ENCODE measurements at places on chromosomes 12 and 14.
A peak's percentile ranks its signal among the peaks of the same experiment; 100 is the strongest.

DNA sequence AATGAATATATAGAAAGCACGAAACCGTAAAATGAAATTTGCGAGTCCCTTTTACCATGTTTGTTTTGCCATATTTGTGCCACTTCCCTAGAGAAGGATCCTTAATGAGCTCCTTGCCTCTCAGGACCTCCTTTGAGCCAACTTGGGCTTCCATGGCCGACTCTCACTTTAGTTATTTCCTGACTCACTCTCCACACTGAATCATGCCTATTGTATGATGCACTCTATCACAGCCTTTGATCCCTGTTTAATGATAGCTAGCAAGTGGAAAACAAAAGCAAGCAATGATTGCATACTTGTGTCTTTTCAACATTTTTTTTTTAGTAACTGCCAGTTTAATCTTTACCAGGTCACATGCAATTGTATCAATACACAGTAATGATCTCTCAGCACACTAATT is 153.2 kb downstream of the CCER1 start:
- ATAC-seq, result no peak

DNA sequence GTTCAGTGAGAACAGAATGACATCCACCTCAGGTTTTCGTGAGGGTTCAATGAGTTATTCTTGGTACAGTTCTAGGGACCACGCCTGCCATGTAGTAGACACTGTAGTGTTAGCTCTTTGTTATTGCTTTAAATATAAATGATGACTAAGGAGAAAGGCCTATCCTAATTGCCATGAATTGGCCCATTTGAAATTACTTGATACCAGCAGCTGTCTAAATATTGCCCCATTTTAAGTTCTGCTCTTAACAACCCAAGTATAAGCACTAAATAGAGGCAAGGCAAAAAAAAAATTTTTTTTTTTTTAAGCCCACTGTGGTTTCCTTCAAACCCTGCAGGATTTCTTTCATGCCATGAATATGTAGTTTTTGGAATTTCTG is 84.5 kb downstream of the BORCS5 start:
- no peak for ATAC-seq

- no peak for ATAC-seq
These were observed 771.7 kb upstream of the TMEM132C start for GRCh38 chr12:127494961-127495915.

DNA sequence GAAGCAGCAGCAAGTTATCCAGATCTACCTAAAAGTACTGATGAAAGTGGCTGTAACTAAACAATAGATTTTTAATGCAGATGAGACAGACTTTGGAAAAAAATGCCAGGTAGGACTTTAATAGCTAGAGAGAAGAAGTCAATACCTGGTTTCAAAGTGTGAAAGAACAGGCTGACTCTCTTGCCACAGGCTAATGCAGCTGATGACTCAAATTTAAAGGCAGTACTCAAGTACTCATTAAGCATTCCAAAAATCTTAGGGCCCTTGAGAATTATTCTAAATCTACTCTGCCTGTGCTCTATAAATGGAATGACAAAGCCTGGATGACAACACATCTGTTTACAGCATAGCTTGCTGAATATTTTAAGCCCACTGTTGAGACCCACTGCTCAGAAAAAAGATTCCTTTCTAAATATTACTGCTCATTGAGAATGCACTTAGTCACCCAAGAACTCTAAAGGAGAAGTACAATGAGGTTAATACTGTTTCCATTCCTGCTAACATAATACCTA is 68.6 kb upstream of the SYT1 start:
- ATAC-seq, result no peak

DNA sequence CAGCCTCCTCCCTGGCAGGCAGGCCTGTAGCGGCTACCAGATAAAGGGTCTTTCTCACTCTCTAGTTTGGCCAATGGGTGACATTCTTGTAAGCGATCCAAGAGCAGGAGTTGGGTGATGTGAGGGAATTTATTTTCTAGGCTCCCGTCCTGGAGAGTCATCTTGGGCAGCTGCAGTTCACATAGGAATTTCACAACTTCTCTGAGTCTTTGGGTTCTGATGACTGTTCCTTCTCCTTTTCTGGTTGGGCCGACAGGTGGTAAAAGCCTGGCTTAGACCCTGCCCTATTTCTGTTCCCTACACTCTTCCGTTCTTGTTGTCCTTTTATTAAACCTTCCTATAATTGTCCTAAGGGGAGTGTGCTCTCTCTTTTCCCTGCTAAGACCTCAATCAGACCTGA is 42.6 kb upstream of the POC1B start:
- ATAC-seq, result no peak

GRCh38 chr14:54564071-54564867 is 2.7 kb upstream of the SAMD4A start:
- no peak for ATAC-seq

- ATAC-seq, result no peak
These were observed 69.0 kb downstream of the PRIMA1 start for GRCh38 chr14:93719256-93719655.

GRCh38 chr14:54182419-54183045 is 214.3 kb upstream of the CDKN3 start:
- no peak for ATAC-seq

DNA sequence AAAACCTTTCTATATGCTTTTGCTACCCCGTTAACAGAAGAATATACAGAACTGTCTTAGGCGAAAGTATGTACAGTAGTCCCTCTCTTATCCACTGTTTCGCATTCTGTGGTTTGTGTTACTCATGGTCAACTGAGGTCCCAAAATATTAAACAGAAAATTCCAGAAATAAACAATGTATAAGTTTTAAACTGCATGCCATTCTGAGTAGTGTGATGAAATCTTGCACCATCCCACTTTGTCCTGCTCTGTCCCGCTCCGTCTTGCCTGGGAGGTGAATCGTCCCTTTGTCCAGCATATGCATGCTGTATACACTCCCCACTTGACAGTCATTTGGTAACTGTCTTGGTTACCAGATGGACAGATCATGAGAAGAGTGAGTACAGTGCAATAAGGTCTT is 70.1 kb upstream of the STRN3 start:
- ATAC-seq, result no peak

DNA sequence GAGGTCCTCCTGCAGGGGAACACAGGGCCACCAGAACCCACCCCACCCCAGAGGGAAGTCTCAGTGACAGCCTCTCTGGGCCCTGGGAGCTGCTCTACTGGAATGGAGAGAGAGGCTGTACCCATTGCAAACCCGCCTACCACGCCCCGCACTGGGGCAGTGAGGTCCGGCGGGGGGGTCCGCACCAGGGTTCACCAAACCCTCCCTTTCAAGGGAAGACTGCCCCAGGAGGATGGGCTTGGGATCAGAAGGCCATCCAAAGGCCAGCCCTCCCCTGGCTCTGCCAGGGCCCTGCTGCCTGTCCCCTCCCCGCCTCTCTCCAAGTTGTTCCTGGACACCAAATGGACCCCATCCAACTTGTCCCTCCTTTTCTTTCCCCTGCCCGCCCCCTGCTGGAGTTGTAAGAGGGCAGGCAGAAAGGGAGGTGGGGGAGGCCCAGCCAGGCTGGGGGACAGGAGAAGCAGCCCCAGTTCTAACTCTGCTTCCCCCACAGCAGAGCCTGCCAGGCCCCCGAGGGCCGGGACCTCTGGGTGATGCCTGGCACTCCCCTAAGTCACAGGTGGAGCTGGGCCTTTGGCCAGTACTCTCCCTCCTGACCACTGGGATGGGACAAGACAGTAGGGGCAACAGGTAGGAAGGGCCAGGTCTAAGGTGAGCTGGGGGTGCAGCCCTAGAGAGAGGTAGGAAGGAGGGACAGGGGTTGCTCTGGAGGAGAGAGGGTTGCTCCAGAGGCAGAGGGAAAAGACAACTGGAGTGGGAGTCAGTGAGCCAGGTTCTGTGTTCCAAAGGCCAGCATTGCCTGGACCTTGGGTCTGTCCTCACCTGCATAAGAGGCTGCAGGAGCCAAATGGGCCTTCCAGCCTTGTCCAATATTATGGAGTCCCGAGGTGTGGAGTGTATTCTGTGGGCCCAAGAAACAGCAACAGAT is 3.2 kb upstream of the DIO3 start:
- ATAC-seq, result no peak

DNA sequence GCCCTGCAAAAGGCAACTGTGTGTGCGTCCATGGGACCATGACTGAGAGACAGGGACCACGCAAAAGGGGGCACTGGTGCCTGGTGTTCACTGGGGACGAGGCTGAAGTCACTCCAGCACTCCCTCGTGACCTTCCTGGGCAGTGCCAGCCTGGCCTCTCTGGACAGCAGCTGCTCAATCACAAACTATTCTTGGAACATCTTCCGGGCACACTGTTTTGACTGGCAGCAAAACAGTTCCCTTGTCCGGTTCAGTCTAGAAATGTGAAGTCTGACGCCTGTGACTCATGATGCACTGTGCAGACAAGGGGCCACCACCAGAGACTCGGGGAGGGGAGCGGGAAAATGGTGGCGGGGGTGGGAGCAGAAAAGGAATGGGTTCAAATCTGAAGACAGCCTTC is 20.8 kb downstream of the SNRNP35 start:
- no peak for ATAC-seq

DNA sequence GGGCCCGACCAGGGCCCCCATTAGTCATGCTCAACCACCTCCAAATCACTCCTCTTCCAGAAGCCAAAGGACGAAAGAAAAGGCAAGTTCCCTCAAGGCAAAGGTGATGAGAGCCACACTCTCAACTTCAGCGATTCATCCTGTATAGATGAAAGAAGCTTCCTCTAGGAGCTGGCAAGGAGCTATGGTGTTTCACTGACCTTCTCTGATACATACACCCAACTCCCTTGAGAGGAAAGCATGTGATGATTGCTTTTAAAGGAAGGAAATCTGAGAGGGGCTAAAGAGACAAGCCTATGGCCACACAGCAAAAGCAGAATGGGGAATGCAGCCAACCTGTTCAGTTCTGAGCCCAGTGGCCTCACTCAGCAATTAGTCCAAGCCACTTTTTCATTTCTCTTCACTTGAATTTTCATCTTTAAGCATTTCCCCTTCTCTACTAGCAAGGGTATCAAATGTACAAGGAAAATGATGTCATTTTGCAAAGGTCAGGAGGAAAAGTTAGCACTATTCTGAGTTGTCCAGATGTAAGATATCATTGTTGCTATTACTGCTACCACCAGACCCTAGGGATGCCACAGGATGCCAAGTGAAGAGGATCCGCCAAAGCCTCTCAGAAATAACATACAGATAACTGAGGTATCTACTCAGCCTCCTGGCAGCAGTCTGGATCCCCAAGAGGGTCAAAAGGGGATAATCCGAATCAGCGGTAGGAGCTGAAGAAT is 82.5 kb downstream of the MAP3K9 start:
- ATAC-seq, result no peak

DNA sequence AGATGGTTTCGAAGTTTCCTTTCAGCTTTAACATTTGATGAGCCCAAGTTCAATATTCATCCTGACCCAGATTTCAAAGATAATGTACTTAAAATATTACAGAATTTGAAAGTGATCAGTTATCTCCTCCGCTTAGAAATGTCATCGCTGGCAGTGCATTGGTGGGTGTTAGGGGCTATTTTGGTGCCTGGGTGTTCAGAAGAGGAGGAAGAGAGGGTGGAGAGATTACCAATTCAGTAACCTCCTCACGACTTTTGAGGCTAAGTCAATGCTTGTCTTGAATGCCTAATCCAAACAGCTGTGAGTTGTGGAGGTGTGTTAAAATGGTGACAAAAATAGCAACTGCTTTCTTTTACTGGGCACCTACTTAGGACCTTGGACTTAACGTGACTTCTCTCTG is 13.8 kb upstream of the DGLUCY start:
- peak; percentile 71 for ATAC-seq

DNA sequence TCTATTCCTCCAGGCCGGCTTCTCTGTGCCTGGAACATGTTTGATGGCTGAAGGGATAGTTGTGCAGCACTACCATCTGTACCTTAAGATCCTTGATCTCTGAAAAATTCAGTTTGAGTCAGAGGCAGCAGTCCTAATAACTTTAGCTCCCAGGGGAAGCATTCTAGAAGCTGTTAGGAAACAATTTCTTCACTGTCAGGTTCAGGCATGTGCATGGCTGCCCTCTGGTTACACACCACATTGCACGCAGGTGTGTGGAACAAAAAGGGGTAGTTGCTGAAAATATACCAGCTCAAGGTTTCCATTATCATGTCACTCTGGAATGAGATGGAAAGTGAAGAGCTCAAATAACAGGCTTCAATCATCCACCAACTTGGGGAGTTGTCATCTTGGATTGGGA is 80.1 kb downstream of the CHST11 start:
- no peak for ATAC-seq

- ATAC-seq, result peak; percentile 93
These were observed at the start of gene PSMB5 for GRCh38 chr14:23034498-23035302. Gene PSMB5, minus strand, starts transcription at chr14:23034900. Its CDS starts 19 bp downstream, at chr14:23034881.

- ATAC-seq, result no peak
These were observed 5.6 kb downstream of the COQ6 start for GRCh38 chr14:73955674-73956073.

GRCh38 chr14:64800000-64800399 is 79.7 kb downstream of the SPTB start:
- peak; percentile 21 for ATAC-seq

GRCh38 chr12:133165776-133166175 is 15.5 kb upstream of the ZNF268 start:
- no peak for ATAC-seq

DNA sequence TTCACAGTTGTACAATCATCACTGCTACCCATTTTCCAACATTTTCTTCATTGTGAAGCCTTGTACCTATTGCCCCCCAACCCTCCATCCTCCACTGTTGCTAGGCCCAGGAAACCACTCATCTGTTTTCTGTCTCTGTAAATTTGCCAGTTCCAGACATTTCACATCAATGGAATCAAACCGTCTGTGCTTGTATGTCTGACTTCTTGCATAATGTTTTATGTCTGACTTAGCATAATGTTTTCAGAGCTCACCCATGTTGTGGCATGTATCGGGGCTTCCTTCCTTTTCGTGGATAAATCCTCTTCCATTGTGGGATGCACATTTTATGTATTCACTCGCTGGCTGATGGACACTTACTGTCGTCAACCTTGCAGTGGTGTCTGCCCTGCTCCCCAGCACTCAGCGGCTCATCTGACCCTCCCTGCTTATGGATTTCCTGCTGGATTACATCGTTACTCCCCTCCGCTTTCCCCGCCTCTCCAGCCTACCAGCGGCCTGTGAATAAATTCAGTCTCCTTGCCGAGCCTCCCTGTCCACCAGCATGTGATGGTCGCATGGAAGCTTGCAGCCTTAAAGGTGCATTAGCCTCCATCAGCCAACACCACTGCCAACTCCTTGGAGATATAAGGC is 727.6 kb upstream of the TMEM132C start:
- no peak for ATAC-seq

DNA sequence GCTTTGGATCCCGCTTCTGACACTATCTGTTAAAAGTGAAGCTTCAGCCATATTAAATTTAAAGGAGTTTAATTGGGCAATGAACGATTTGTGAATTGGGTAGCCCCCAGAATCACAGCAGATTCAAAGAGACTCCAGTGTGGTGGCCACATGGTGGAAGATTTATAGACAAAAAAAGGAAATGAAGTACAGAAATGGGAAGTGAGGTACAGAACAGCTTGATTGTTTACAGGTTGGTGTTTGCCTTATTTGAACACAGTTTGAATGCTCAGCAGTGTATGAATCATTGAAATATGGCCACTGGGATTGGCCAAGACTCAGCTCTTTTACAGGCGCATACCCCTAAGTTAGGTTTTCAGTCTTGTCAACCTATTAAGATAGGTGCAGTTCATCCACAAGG is 21.9 kb downstream of the CCDC91 start:
- ATAC-seq, result no peak

- peak; percentile 65 for ATAC-seq
These were observed 124.2 kb upstream of the ATF1 start for GRCh38 chr12:50639721-50640120.

GRCh38 chr12:6113691-6114475 is 10.6 kb downstream of the VWF start:
- no peak for ATAC-seq

Measured in activated CD4-positive, CD25-positive, alpha-beta regulatory T cell treated with anti-CD3 and anti-CD28 coated beads, Interleukin-2, amount 50 U/mL, for 24 hours (primary cell).